Astrocyte of the hippocampus (primary cell): ENCODE measurements at places on chromosomes 11 and 22.

DNA sequence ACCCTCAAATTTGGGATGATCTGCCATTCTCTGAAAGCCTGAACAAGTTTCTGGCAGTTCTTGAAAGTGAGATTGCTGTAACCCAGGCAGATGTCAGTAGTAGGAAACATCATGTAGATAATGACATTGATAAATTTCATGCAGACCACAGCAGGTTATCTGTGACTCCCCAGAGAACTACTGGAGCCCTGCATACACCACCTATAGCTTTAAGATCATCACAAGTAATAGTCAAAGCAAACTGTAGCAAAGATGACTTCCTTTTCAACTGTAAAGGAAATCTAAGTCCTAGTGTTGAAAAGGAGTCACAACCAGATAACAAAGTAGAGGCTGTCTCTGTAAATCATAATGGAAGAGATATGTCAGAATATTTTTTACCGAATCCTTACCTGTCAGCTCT lies 31.0 kb downstream of the DDIAS start:
- DNase-seq, result no peak

GRCh38 chr11:63920126-63920938 lies 3.4 kb upstream of the RCOR2 start:
- peak; percentile 84 for DNase-seq

DNA sequence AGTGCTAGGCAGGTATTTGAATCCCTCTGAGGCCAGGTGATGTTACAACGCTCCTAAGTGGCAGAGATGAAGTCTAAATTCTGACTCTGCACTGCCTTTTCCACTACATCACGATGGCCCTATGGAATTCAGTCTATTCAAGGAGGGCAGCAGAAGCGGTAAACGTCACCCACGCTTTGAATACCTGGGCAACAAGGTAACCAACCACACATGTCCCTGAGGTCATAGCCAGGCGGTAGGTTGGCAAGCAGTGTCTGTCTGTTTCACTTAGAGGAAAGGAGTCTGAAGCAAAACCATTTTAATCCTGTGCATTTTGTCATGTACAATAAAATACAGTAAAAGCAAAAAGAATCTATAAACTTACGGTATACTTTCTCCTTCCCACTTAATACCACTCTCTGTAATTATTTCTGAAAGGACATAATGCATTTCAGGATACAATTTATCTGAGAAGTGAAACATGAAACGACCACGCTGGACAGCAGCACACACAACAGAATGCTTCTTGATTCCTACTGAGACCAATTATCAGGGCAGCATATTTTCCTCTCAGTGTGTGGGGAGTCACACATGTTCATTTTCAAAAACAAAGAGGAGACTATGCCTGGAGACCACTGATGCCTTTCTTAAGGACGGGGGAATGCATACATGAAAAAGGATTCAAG lies 51.3 kb downstream of the PRDM10 start:
- no peak for DNase-seq

- DNase-seq, result no peak
These were observed 34.0 kb downstream of the RTL6 start for GRCh38 chr22:44464000-44464399.

GRCh38 chr11:62393061-62393611 lies 25.7 kb upstream of the SCGB1A1 start:
- DNase-seq, result no peak

GRCh38 chr11:86888164-86889000 lies 66.8 kb downstream of the FZD4 start:
- DNase-seq, result peak; percentile 67
